Coronary artery (tissue), 2 donors: ENCODE measurements at places on chromosomes 2 and 18.
A peak's percentile ranks its signal among the peaks of the same experiment; 100 is the strongest.

GRCh38 chr2:2664989-2665833, 334.1 kb upstream of the MYT1L start:
- DNase-seq: no peak

DNA sequence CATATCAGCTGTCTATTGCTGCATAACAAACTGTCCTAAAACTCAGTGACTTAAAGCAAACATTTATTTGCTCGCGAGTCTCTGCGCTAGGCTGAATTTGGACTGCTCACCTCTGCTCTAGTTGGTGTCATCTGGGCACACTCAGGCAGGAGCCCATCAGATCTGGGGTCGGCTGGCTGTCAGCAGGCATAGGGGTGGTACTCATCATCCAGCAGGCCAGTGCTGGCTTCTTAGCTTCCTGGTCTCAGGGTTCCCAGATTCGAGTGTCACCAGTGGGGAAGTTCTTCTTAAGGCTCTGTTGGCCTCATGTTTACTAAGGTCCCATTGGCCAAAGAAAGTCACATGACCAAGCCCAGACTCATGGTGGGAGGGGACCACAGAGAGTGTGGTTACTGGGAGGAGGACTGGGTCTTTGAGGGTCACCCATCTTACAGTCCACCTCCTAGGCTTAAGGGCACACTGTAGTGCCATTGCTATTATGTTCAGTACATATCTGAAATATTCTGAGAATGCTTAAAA, 71.6 kb upstream of the ATG16L1 start:
- DNase-seq: no peak

GRCh38 chr2:240983361-240983995, 14.9 kb upstream of the SNED1 start:
- no peak for DNase-seq

DNA sequence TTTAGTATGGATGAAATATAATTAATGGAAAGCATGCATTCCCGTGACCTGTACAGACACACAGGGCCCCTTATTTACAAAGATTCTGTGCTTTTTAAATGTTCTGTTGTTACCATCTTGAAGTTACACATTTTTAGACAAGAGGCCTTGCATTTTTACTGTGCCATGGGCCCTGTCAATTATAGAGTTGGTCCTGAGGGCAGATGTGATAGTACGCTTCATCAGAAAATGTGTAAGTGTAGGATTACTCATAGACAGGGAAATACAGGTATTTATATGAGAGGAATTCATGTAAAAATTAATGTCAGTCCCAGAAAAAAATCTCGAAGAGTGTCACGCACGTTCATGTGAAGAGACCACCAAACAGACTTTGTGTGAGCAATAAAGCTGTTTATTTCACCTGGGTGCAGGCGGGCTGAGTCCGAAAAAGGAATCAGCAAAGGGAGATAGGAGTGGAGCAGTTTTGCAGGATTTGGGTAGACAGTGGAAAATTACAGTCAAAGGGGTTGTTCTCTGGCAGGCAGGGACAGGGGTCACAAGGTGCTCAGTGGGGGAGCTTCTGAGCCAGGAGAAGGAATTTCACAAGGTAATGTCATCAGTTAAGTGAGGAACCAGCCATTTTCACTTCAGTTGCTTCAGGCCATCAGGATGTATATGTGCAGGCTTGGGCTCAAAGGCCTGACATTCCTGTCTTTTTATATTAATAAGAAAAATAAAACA, 12.2 kb upstream of the ALPK2 start:
- DNase-seq: no peak

DNA sequence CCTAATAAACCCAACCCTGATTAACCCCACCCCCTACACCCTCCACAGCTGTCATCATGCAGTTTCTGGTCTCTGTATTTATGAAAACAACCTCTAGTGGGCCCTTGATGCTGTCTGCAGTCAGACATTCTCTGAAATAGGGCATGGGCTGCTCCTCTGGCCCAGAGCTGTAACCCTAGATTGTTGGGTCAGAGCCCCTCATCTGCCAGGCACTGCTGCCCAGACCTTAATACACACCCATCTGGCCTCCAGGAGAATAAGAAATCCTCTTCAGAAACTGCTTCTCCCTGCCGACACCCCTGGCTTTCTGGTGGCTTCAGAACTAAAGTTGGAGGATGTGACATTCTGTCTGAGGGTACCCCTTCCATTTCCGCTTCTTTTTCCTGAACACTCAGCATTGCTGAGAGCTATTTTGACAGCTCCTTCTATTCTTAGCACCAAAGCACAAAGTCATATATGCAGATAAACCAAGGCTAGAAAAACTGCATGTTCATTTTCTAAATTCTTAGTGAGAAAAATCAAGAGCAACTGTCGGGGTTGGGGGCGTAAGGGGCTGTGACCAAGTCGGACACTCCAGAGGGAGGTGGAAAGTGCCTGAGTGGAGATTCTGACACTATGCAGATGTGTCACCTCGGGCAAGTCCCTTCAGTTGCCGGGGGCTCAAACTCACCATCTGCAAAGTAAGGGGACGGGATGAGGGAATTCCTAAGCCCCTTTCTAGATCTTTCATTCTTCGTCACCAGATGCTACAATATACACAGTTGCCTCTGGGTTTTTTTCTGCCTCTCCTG, 28.7 kb downstream of the SRSF7 start:
- no peak for DNase-seq

GRCh38 chr2:152440049-152440448, 105.1 kb downstream of the FMNL2 start:
- DNase-seq: no peak

GRCh38 chr2:71306762-71307161, 24.8 kb upstream of the ZNF638 start:
- DNase-seq: no peak

- DNase-seq: no peak
Measured at GRCh38 chr2:192390401-192390800, 195.7 kb upstream of the TMEFF2 start.

GRCh38 chr2:11996618-11997017, 250.2 kb downstream of the LPIN1 start:
- DNase-seq: no peak

DNA sequence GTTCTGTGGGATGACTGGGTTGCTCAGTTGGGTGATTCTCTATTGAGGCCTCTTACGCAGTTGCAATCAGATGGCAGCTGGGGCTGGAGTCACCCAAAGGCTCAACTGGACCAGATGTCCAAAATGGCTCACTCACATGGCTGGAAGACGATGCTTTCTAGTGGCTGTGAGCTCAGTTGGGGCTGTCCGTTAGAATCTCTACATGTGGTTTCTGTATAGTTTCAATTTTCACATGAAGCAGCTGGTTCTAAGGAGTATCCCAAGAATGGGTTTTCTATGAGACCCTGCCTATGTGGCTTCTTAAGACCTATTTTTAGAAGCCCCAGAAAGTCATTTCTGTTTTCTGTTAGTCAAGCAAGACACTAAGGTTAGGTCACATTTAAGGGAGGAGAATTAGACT, 4.4 kb downstream of the XRCC5 start:
- no peak for DNase-seq

- DNase-seq: peak; percentile 75
Measured at GRCh38 chr18:48896875-48897511, 53.8 kb downstream of the SMAD7 start.

- no peak for DNase-seq
Measured at GRCh38 chr2:163324677-163325076, 411.1 kb downstream of the FIGN start.

DNA sequence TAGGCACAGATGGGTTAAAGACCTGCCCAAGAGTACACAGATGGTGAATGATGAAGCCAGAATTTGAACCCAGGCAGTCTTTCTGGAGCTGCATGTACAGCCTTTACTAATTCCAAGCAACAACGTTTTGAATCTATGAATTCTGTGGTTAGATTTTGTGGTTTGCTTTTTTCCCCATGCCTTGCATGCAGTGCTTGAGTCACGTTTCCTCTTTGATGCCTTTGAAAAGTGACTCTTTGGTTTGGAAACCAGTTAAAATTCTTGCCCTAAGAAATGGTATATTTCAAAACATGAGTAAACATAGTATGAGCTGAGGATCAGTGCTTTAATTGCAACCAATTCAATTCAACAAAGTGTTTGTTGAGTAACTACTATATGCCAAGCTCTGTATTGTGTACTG, 48.2 kb upstream of the PPM1B start:
- no peak for DNase-seq

- no peak for DNase-seq
Measured at GRCh38 chr2:66985906-66986305, 411.2 kb upstream of the ETAA1 start.

DNA sequence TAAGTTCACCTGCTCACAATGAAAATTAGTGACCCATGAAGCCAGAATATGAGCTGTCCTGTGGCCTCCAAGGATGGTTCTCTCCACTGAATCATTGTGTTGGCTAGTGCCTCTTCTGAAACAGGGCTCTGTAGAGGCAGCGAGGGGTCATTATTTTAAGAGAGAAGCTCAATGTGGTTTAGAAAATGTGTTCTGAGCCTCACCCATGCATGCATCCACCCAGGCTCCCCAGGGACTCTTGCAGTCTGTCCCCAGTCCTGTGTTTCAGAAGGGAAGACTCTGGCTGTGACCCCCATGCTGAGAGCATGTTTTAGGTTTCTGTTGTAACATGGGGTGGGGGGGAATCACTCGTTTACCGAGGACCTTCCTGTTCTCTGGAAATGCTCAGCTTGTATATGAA, 135.2 kb downstream of the RNF144A start:
- DNase-seq: no peak

DNA sequence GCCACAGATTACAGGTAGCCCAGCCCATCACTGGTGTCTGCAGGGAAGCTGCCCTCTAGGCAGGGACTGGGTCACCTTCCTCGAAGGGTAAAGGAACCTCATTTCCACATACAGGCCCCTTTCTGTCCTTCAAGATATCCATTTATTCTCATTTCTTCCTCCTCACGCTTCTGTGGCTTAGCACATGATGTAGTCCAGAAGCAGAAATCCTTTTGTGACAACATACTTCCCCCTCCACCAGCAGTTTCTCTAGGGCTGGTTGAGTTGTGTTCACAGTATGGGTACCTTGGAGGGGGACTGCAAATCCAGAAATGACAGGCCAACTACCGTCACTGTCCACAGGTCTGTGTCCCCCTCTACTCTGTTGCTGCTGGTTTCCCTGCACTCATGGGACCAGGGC, 364.9 kb downstream of the ANAPC1 start:
- DNase-seq: no peak

DNA sequence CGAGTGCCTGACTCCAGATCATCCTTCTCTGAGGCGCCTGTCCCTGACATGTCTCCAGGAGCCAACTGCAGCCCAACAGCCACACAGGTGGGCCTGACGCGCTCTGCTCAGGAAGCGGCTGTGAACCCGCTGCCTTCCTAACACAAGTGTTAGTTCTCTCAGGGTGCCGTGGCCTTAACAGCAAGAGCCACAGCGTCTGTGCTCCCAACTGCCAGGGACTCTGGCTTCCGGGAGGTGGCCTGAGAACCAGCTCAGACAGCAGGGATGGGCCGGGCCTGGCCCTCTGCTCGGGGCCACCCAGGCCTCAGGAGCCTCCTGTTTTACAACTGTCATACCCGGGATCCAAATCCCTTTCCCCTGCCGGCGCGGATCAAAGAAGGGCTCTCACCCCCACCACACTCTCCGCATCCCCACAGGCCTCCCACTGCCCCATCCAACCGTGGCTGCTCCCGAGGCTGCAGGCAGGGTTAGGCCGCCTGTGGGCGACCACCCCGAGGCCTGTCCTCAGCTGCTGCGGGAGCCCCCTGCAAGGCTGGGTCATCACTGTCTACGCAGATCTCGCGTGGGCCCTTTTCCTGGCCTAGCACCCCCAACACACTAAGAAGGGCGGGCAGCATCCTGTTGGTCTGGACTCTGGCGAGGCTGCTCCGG, 114.2 kb upstream of the ZNF236 start:
- peak; percentile 65 for DNase-seq

DNA sequence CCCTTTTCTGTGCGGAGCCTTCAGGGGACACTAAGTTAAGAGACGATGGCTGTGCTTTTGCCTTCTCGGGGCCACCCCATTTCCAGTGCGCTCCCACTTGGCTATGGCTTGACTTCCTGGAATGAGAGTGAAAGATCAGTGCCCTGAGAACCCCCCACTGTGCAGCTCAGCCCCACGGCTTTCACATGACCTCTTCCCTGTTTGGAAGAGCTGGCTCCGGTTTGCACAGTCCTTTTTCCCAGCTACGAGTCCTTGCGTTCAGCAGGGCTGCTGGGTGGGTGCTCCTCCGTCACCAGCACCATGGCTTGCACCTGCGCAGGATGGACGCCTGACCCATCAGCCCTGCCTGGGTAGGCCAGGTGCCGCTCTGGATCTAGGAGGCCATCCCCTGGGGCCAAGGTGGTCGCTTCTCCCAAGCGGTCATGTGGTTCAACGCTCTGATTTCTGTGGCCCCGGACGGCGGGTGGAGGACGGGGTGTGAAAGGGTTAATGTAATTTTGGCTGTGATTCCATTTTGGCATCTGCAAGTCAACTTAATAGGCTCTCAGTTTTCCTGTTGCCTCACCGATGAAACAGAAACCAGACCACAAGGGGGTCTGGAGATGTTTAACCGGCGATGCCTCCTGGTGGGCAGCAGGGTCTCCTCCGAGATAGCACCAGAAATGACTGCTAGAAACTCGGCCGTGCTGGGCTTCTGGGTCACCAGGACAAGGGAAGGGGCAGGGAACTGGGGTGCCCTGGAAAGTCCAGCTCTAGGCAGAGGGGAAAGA, 113.1 kb upstream of the HAAO start:
- peak; percentile 74 for DNase-seq

- DNase-seq: no peak
Measured at GRCh38 chr2:102033031-102033749, 41.4 kb downstream of the IL1R2 start.

GRCh38 chr2:168997794-168998193, 33.3 kb downstream of the ABCB11 start:
- no peak for DNase-seq

GRCh38 chr2:176516051-176516602, 246.9 kb downstream of the MTX2 start:
- DNase-seq: no peak

DNA sequence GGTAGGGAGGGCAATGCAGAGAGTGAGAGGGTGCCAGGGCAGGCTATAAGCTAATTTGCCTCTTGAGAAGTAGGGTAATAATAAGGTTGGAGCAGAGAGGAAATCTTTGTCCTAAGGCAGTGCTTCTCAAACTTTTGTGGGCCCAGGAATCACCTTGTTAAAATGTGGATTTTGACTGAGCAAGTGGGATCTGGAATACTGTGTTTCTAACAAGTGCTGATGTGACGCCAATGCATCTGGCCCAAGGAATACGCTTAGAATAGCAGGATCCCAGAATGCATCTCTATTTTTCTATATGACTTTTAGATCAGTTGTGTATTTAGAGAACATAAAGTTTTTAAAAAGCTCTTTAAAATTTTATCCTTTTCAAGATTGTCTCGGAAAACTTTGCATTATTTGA, 29.7 kb upstream of the GTF2A1L start:
- DNase-seq: no peak
